ENCODE measurements at places on chromosomes 3 and 15.

GRCh38 chr3:161890147-161890625, 393.6 kb downstream of the OTOL1 start:
- peak; percentile 91 for DNase-seq

GRCh38 chr3:95312650-95313049, 1249.8 kb downstream of the NSUN3 start:
- DNase-seq, result no peak

GRCh38 chr3:123618768-123619484, 34.1 kb upstream of the HACD2 start:
- DNase-seq, result peak; percentile 39

DNA sequence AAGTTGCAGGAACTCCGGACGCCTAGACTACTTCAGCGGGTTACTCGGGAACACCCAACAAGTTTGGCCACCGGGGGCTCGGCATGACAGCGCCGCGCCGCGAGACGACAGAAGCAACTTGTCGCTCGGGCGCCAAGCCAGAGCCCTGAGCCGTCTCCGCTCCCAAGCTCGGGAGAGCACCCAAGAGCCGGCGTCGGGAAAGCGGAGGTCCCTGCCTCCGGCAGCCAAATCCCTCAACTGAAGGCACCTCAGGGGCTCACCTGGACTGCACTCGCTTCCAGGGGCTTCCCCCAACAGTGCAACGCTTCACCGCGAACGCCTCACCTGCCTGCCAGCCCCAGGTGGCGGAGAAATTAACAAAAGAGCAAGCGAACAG, 640 bp downstream of the MB21D2 start:
- no peak for DNase-seq

GRCh38 chr3:189947948-189948723, 172.6 kb downstream of the P3H2 start:
- DNase-seq, result no peak

- no peak for DNase-seq
Observed at GRCh38 chr15:53869044-53869805, 109.0 kb upstream of the UNC13C start.

GRCh38 chr3:15097891-15098290, 1.1 kb downstream of the RBSN start:
- DNase-seq, result no peak

DNA sequence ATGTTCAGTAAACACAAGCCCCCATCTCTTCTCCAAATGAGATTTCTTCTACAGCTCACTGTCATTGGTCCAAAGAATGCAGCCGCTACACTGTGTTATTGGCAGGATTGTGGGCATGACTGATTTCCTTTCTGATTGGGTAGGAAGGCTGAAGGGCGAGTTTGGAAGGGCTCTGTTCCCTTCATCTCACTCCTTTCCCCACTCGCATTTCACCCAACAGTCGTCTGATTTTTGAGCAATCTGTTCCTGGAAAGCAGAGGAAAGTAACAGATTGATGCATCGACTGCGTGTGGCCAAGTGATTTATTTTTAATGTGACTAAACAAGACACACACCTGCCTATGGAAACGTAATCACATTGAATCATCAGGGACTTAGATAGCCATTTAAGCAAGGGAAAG, 55.5 kb downstream of the NOX5 start:
- DNase-seq, result no peak

DNA sequence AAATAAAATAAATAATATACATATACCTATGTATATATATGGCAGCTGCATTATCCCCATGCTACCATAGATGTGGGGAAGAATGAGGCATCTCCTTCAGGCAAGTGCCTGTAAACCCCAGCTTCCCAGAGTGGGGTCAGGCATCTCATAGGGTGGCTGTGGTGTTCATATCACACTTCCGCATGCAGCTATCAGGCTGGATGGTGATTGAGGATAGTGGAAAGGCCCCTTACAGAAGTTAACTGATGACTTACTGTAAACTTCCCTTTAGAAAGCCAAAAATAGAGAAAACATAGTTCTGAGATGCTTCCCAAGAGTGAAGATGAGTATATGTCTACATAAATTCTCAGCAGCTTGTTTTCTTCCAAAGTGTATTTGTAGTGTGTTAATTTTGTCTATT, 3.5 kb upstream of the PP2D1 start:
- DNase-seq, result no peak

DNA sequence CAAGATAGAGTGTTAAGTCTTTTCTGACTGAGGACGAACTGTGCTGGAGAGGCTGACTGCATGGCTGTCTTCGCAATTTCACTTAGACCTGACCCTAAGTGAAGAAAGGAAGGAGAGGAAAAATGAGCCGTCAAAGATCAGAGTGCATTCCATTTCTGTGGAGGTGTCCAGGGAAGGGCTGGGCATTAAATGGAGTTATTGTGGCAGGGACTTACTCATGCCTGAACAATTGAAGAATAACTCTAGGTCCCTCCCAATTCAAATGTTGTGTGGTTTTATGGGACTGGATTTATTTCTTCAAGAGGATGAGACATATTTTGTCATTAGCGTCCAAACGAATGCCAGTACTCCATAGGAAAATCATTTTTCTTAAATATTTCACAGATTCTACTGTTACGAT, 187.3 kb upstream of the CFAP20DC start:
- DNase-seq, result no peak

Data from AG04450 (cell line).